ENCODE measurements at places on chromosomes 6 and 20. TPM values are rescaled to one million over a fixed set of nuclear protein-coding genes. Genes with fewer than 3 reads are reported as not detected.

DNA sequence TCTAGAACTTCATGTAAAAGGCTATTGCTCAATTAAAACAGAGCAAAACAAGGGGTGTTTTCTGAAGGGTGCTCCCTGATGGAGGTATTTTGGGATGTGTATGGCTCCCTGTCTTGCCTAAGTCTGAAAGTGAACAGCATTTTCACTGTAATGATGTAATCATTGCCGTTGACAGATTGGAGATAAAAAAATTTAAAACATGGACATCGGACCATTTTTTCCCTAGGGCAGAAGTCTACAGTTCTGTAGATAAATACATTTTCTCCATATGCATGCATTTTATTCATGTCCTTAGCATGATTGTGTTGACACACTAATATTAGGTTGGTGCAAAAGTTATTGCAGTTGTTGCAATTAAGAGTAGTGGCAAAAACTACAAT is 85.1 kb upstream of the ATXN1 start:
- H3K4me3 ChIP-seq = no peak overlapping the region
- no peak overlapping the region for H3K27ac ChIP-seq

DNA sequence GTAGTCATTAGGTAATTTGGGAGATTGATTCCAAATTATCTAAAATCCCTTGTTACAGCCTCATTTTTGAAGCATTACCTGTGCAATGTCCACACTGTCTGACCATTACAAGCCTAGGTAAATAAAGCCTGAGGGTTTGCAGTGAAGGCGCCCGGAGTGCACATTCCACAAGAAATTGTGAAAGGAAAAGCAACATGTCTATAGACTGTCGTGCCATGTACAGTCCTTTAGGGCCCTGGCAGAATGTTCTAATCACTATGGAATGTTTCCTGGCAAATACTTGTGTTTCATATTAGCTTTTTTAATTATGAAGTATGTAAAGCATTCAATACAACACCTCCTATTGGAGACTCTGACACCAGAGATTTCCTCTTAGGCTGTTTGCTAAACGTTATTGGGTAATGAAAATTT is 28.9 kb downstream of the PREP start:
- H3K4me1 ChIP-seq = peaks cover 7% of the 10 kb centered on the region
- peak; percentile 50 for DNase-seq
- no peak overlapping the region for H3K4me3 ChIP-seq
- H3K36me3 ChIP-seq = peaks cover 6% of the 10 kb centered on the region

GRCh38 chr6:53539561-53539960 is 5.3 kb downstream of the GCLC start:
- H3K4me3 ChIP-seq = no peak overlapping the region
- DNase-seq = peak; percentile 30
- no peaks in the 10 kb centered on the region for H3K36me3 ChIP-seq
- no peaks in the 10 kb centered on the region for H3K27me3 ChIP-seq

Gene UNC93A
- polyA plus RNA-seq = 3.0 TPM

Gene CLPSL1
- polyA plus RNA-seq = not detected

Gene CASS4
- 1.1 TPM for polyA plus RNA-seq

Gene FGD2
- 5.7 TPM for polyA plus RNA-seq

Gene TPX2
- 27.8 TPM for polyA plus RNA-seq

Gene IPCEF1
- polyA plus RNA-seq = 0.76 TPM

Gene BPI
- 0.27 TPM for polyA plus RNA-seq

Gene SYNDIG1
- 2.0 TPM for polyA plus RNA-seq

All from small intestine (tissue), 16 donors.